HuH-7.5 (cell line): ENCODE measurements at places on chromosomes 6 and 20.
A peak's percentile ranks its signal among the peaks of the same experiment; 100 is the strongest.

- DNase-seq: no peak
Measured at GRCh38 chr20:59723607-59724456, 119.5 kb downstream of the PHACTR3 start.

DNA sequence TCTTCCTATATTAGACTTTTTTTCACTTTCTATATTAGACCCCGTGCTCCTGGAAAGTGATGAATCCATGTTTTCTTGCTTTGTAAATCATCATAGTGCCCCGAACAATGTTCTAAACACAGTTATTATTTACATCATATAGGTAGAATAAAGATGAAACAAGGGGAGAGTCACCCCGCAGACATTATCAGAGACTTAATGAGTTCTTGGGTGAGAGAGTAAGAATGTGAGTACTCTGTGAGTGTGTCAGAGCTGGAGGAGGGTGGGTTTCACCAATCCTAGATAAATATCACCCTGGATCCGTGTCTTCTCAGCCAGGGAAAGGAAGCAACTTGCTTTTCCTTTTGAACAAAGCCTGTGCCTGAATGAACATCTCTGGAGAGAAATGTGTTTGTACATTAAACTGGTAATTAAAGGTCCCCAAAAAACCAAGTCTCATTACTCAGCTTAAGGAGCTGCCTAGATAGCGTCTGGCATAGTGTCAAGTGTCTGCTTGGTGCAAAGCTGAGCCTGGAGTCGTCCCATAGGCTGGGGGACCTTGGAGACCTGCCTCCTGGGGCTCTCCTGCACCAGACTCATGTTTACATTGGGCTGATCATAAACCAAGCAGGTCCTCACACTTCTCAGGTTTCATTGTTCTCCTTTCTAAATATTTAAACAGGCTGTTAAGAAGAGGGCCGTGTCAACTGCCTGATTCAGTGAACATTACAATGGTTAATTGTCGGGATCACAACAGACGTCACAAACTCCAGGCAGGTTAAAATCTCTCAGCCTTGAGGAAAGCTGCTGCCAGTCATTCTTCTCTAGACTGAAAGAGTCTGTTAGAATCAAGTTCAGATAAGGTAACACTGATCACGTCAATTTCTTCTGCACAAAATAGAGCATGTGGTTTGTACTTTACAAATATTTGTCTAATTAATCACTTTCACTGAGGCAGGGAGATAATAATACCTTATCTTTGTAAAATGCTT, 179.7 kb upstream of the MYLIP start:
- DNase-seq: peak; percentile 6

DNA sequence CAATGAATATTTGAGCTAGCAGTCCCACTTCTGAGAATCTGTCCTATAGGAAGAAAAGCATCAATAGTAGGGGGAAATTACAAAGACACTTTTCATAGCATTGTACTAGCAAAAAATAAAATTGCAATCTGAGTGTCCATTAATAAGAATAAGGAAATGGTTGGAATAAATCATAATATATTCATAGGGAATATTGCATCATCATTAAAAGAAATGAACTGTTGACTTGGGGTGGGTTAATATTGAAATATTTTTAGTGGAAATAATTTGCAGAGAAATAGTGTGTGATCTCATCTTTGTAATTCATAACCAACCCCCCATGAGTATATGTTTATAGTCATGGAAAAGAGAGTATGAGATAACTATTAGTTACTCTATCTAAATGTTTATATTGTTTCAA, 12.4 kb downstream of the NFYA start:
- DNase-seq: no peak

GRCh38 chr6:100099189-100100074, 105.4 kb upstream of the MCHR2 start:
- no peak for DNase-seq

GRCh38 chr6:44235891-44236516, 10.9 kb upstream of the HSP90AB1 start:
- no peak for DNase-seq

GRCh38 chr6:15063253-15063853, 182.5 kb upstream of the JARID2 start:
- no peak for DNase-seq

DNA sequence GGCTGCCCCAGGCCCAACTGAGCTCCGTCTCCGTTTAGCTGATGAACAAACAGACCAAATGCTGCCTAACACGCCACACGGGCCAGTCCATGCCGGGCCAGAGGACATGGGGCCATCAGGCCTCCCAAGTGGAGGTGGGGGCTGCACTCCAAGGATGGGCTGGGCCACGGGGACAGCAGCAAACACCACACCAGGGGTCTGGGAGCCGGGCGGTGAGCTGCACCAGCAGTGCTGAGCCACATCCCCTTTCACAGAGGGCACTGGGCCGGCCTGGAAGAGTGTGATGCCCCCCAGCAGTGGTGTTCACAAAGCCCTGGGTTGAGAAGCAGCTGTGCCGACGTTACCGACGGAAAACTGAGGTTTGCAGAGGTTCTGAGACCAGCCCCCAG, 2.7 kb downstream of the KCNQ2 start:
- DNase-seq: no peak

GRCh38 chr6:170212051-170212756, 78.7 kb downstream of the DLL1 start:
- no peak for DNase-seq

DNA sequence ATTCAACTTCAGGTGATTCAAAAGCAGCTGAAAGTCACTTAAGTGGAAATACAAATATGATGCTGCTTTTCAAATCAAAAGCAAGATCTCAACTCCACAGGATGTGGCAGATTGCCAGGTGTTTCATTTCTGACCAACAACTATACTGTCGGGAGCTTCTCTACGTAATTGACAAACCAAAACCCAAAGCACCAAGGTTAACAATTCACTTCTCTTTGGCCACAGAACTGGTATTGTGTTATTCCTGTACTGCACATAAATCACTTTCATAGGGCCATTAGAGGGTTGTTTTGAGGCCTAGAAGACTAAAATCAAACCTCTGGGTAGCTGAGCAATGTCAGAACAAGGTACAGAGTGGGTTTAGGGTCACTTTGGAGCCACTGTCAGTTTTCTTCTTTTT, 169.7 kb downstream of the HAO1 start:
- DNase-seq: no peak

- DNase-seq: no peak
Measured at GRCh38 chr20:22472447-22473100, 111.8 kb downstream of the FOXA2 start.

DNA sequence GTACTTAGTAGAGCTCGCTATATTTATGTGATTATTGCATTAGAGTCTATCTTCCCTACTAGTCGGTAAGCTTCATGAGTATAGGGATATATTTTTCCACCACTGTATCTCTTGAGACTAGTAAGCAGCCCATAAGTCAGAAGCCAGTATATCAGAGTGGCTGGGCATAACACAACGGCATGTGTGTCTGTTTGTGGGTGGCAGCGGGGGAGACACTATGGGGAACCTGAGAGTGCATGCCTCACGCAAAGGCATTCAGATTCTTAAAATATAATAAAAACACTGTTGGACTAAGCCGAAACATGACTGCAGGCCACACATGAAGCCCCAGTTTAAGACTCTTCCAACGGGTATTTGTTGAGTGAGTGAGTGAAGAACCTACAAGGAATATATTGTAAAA, 8.0 kb downstream of the KCNS1 start:
- DNase-seq: no peak

DNA sequence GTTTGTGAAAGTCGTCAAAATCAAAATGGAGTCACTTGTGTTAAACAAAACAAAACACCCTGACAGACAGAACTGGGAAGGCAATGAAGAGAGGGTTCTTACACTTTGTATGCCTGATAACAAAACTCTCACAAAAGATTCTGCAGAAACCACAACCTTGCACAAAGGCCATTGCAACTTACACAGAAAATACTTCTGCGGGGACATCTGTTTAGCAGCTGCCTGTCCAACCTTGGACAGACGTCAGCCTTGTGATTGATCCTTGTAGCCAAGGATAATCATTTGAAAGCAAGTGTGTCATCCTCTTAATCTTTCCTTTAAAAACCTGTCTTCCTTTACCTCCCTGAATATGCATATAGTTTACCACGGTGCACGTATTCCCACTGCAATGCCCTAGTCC, 17.0 kb upstream of the SLC22A3 start:
- DNase-seq: no peak

DNA sequence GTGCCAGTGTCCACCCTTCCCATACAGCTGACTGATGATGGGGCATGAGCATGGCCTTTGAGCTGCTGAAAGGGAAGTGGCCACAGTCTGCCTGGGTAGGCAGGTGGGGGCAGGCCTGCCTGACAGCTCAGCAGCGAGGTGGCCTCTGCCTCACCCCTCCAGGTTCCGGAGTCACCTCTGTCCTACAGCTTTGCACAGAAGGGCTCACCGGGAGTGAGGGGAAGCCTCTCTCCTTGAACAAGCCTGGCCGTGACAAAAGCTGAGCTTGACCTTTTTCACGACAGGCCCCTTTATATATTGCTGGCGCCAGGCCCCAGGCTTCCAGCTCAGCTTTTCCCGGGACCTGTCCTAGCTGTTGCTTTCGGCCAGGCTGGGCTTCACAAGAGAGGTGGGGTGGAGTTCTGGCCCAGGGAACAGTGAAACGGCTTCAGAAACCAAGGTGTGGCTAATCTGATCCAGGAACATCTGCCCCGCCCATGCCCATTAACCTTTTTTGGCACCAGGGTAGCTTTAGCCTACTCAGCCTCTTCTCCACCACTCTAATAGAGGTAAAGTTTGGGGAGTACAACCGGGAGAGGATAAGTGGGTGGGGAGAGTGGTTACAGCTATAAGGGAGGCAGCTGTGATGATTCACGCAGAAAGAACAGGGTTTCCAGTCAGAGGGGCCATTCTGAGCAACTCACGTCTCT, 42.9 kb downstream of the C6orf132 start:
- DNase-seq: no peak

GRCh38 chr6:53566755-53567154, 21.9 kb upstream of the GCLC start:
- DNase-seq: no peak

GRCh38 chr20:53040693-53041589, 68.8 kb downstream of the TSHZ2 start:
- DNase-seq: no peak

GRCh38 chr6:96702626-96703025, 134.7 kb downstream of the GPR63 start:
- no peak for DNase-seq

- no peak for DNase-seq
Measured at GRCh38 chr6:134035823-134036296, 16.6 kb downstream of the SLC2A12 start.

GRCh38 chr6:14639983-14640599, 522.5 kb downstream of the CD83 start:
- DNase-seq: no peak

DNA sequence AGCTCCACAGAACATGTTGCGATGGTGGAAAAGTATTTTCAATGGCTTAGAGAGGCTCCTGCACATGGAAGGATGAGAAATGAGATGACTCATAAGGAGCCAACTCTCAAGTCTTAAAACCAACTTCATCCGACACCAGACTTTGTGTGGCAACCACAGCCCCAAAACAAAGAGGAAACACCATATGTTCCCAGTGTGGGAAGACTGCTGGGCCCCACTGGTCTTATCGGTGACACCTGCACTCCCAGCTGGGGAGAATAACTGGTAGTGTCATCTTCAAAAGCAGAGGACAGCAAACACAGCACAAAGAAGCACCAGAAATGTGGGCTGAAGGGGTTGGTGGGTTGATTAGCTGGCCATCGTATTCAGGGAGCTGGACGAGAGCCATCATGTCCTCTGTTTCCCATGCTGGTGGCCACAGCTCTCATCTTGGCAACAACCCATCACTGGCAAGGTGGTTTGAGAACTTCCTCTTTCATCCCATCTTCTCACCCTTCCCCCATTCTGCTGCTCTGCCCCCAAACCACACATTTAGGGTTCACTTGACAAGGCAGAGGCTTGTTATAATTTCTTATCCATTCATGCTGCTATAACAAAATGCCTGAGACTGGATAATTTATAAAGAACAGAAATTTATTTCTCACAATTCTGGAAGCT, 46.0 kb upstream of the TASP1 start:
- DNase-seq: no peak

DNA sequence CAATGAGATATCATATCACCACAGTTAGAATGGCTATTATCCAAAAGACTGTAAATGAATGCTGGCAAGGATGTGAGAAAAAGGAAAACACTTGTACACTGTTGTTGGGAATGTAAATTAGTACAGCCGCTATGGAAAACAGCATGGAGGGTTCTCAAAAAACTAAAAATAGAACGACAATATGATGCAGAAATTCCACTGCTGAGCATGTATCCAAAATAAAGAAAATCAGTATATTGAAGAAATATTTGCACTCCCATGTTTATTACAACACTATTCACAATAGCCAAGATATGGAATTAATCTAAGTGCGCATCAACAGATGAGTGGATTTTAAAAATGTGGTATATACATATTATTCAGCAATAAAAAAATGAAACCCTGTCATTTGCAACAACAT, 898.9 kb upstream of the MAN1A1 start:
- DNase-seq: no peak

GRCh38 chr20:34033903-34034302, 40.2 kb downstream of the RALY start:
- DNase-seq: no peak

DNA sequence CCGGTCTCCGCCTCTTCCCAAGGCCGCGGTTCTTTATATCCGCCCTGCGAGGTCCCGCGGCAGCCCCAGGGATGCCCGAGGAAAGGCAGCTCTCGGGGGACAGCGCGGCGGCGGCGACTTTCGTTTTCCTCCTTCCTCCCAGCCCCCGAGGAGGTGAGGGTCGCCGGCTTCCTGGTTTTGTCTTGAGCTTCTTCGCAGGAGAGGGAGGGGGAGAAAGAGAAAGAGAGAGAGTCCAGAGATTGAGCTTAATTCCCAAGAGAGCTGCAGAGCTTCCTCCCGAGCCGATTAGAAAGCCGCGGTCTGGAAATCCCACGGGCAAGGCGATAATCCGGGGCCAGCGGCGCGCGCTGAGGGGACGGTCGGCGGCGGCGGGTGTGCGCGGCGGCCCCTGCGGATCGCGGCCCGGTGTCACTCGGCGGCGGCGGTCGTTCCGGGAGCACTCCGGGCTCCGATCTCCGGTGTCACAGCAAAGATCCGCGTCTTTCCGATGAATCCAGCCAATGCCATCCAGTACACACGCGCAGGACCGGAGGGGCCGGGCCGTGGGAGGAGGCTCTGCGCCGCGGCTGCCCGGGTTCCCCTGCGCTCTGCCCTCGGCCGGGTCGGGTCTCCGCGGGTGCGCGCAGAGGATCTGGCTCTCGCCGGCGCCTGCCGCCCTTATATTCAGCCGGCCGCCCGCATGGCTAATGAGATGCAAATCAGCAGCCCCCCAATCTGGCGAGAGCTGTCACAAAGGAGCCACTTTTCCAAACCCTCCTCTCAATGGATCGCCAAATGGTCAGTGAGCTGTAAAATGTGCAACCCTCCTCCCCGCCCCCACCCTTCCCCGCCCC, at the start of gene DLL1:
Gene DLL1, minus strand, starts transcription at position 783 of the 833 bp plus-strand sequence. CDS start 939 bp downstream, outside the sequence.
- no peak for DNase-seq
